ENCODE measurements at places on chromosomes 7 and 10.
A peak's percentile ranks its signal among the peaks of the same experiment; 100 is the strongest.

GRCh38 chr10:119658274-119658673 is 7.1 kb downstream of the BAG3 start:
- DNase-seq: peak; percentile 62

- no peak for DNase-seq
Measured at GRCh38 chr7:107609811-107610261, 29.8 kb downstream of the BCAP29 start.

- DNase-seq: no peak
Measured at GRCh38 chr10:60834401-60834800, 56.1 kb downstream of the CDK1 start.

GRCh38 chr7:2635810-2636701 is 4.3 kb downstream of the TTYH3 start:
- DNase-seq: no peak

GRCh38 chr7:76222333-76222732 is 20.6 kb downstream of the SRRM3 start:
- DNase-seq: no peak

DNA sequence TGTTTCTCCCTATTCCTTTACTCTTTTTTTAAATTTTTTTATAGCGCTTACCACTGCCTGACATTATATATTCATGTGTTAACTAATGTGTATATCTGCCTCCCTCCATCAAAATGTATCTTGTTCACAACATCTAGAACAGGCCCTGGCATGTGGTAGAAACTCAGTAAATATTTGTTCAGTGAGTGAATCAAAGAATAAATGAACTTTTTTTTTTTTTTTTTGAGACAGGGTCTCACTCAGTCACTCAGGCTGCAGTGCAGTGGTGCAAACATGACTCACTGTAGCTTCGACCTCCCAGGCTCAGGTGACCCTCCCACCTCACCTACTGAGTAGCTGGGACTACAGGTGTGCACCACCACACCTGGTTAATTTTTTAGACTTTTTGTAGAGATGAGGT is 7.5 kb upstream of the CALD1 start:
- no peak for DNase-seq

DNA sequence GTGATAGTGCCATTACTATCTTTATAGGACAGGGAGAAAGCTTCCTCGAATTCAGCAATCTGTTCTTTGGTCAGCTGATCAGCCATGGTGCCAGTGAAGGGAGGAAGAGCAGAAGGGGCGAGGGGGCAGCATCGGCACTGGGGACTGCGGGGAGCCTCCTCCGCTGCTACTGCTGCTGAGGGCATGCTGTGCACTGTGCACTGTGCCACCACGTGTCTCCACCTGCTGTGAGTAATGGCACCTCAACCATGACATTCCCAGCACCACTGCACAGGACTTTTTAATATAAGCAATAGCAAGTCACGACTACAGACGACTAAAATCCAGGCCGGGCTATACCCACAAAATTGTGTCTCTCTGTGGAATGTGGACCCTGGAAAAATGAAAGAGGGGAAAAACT is 105.0 kb upstream of the LANCL2 start:
- DNase-seq: no peak

DNA sequence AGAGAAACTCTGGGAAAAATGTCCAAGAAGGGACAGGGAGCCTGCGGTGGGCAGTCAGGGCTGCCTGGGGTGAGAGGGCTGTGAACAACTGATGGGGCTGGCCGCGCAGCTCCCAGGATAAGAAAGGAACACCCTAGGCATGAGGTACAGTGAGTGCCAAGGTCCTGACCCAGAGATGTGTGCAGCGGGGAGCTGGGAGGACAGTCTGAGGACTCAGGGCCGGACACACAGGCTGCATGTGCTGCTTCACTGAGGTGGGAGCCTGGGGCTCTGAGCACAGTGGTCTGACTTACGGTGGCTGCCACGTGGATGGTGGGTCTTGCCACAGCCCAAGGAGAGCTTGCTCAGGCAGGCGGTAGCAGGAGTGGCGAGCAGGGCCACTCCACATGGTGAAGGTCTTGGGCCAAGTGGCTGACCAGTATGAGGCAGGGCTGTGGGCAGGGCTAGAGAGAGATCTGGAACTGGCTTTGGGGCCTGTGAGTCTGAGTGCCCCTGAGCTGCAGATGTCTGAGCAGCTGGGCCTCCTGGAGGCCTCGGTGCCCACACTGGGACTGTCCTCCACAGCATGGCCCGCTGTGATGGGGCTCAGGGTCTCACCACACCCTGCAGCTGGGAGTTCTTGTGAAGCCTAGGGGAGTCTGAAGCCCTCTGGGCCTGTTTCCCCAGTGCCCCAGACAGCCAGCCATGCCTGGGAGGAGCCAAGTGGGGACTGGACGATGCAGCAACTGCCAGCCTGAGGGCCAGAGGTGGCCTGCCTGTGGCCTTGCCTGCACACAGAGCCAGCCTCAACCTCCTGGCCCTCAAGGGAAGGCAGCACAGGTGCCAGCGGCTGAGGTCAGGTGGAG is 60.3 kb downstream of the RASGEF1A start:
- DNase-seq: peak; percentile 31

DNA sequence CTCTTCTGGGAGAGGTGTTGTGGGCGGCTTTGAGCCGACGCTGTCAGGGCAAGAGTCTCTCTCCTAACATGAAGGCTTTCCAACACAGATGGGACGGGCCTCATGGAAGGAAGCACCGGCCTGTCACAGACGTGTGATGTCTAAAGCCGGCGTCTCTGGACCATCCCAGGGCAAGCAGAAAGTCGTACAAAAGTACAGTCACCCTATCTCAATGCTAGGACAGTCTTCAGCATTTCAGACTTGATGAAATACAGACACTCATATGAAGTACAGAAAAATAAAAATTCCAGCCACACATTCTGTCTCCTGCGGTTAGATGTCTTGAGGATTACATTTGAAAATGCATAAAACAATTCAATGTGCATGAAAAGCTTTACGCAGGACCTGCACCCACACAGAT is 30.6 kb downstream of the CYP2W1 start:
- no peak for DNase-seq

- DNase-seq: no peak
Measured at GRCh38 chr10:107930037-107930436, 765.5 kb upstream of the SORCS1 start.

DNA sequence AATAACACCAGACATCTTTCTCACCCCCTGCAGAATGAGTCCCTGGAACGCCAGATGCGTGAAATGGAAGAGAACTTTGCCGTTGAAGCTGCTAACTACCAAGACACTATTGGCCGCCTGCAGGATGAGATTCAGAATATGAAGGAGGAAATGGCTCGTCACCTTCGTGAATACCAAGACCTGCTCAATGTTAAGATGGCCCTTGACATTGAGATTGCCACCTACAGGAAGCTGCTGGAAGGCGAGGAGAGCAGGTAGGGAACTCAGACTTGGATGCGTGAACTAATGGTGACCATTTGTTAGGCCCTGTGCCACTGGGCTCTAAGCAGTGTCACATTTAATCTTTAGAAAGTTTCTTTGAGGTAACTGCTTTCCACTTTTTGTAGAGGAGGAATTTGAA is 7.1 kb downstream of the VIM start:
- DNase-seq: no peak

- no peak for DNase-seq
Measured at GRCh38 chr10:76430061-76430645, 998.7 kb downstream of the LRMDA start.

GRCh38 chr7:137937202-137937560 is 64.7 kb downstream of the CREB3L2 start:
- no peak for DNase-seq

GRCh38 chr10:36117231-36117630 is 475.1 kb upstream of the FZD8 start:
- DNase-seq: no peak

GRCh38 chr7:55593515-55594318 is 21.4 kb upstream of the VOPP1 start:
- DNase-seq: peak; percentile 87

GRCh38 chr7:131225619-131226513 is 101.8 kb upstream of the MKLN1 start:
- no peak for DNase-seq

- DNase-seq: peak; percentile 29
Measured at GRCh38 chr10:48447356-48448215, 141.1 kb downstream of the MAPK8 start.

- DNase-seq: no peak
Measured at GRCh38 chr7:122827763-122828162, 58.5 kb downstream of the CADPS2 start.

- peak; percentile 77 for DNase-seq
Measured at GRCh38 chr7:100799037-100799896, 28.1 kb downstream of the EPHB4 start.

DNA sequence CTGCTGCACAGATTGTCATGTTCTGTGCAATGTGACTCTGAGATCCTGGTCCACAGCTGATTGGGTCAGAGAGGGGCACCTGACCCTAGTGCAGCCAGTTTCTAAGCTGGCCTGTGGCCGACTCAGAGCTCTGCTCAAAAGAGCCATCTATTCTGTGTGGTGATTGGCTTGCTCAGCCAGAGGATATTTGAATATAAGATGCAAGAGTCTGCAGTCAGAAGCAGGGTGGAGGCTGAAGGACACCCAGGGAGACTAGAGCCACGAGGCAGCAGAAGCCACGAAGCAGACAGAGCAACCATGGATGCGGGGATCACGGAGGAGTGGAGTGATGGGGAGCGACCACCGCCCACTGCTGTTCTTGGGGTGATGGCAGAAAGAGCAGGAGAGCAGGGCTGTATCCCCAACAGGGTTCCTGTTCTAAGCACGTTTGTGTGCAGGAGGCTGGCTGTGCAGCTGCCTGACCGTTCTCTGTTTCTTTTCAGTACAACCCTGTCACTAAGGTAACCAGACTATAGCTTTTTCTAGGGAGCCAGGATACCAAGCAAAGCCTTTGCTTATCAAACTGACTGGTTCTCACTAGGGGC is 19.5 kb upstream of the RHEB start:
- DNase-seq: peak; percentile 64

DNA sequence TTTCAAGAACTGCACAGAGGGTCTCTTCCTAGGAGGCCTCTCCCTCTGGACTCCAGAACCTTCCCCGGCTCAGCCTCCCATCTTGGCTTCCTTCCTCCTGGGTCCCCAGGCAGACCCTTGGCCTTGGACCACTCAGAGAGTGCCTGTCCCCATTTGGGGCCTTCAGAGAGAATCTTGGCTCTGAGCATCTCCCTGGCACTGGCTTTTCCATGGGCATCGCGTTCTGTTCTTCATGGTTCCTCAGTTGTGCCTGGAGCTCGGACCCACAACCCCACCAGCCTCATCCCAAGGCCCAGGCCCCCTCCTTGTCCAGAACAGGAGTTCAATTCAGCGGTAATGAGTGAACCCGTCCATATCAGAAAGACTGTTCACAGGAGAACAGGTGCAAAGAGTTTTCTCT is 73.4 kb downstream of the VIPR2 start:
- peak; percentile 8 for DNase-seq
